ENCODE measurements at places on chromosomes 1 and 21.
A peak's percentile ranks its signal among the peaks of the same experiment; 100 is the strongest.

GRCh38 chr1:196180847-196181593 lies 427.2 kb downstream of the KCNT2 start:
- no peak for DNase-seq

GRCh38 chr1:44500181-44501046 lies 95.4 kb downstream of the RNF220 start:
- DNase-seq = no peak

DNA sequence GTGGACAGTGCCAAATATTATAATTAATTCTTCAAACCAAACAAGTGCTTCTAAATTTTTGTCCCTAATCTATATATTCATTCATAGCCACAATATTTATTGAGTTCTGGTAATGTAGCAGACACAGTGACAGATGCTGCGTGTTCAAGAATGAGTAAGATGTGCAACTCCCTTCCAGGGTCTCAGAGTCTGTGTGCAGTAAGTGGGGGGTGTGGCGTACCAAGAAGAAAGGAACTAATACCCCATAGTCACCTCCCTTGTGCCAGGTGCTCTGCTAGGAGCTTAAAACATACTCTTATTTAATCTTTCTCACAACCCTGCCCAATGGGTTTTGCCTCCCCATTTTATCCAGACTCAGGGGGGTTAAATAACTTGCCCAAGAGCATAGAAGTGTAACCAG lies 358.7 kb downstream of the BARHL2 start:
- DNase-seq = no peak

- DNase-seq = no peak
Measured at GRCh38 chr1:232550007-232550406, 79.9 kb downstream of the SIPA1L2 start.

- no peak for DNase-seq
Measured at GRCh38 chr1:145988773-145989172, 7.6 kb downstream of the TXNIP start.

GRCh38 chr1:39142401-39143060 lies 62.0 kb upstream of the MACF1 start:
- DNase-seq = no peak

GRCh38 chr1:109803901-109804331 lies 40.2 kb upstream of the EPS8L3 start:
- DNase-seq = no peak

GRCh38 chr1:66069976-66070876 lies 277.5 kb downstream of the PDE4B start:
- DNase-seq = no peak

- peak; percentile 85 for DNase-seq
Measured at GRCh38 chr21:45256912-45257672, 30.6 kb downstream of the POFUT2 start.

- no peak for DNase-seq
Measured at GRCh38 chr21:41643246-41643966, 123.4 kb downstream of the RIPK4 start.

- DNase-seq = no peak
Measured at GRCh38 chr1:39272027-39272797, 67.7 kb downstream of the MACF1 start.

DNA sequence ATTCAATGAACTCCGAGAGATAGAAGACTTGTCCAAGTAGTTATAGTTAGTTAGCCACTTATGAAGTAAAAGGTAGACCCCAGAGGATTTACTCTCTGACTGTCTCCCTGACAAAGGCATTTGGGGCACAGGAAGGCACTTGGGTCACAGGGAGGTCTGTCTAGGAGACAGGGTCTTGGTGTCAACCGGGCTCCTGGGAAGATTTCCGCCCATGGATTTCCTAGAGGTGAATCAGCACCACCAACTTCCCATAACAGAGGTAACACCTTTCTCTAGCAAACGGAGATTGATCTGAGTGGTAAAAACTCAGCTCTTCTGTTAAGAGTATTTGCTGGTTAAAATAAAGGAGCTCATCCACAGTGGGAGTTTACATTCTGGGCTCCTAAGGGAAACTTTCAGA lies 16.4 kb downstream of the CCN1 start:
- DNase-seq = no peak

GRCh38 chr1:218502383-218502782 lies 157.2 kb downstream of the TGFB2 start:
- no peak for DNase-seq

Measured in Jurkat, Clone E6-1 (cell line).